ENCODE measurements at places on chromosomes 7 and 10. TPM values are rescaled to one million over a fixed set of nuclear protein-coding genes. Genes with fewer than 3 reads are reported as not detected.

The TYSND1 gene
- total RNA-seq, result 29.9 TPM

The OR13A1 gene
- not detected for total RNA-seq

The FAM24B gene
- total RNA-seq, result 2.6 TPM

The GNGT1 gene
- total RNA-seq, result not detected

The ZNF727 gene
- not detected for total RNA-seq

The ANKRD7 gene
- 1.9 TPM for total RNA-seq

The AKR1C2 gene
- not detected for total RNA-seq

The CCDC71L gene
- 91.0 TPM for total RNA-seq

Data from G401 (cell line).